ENCODE measurements at places on chromosomes 3 and 15.

DNA sequence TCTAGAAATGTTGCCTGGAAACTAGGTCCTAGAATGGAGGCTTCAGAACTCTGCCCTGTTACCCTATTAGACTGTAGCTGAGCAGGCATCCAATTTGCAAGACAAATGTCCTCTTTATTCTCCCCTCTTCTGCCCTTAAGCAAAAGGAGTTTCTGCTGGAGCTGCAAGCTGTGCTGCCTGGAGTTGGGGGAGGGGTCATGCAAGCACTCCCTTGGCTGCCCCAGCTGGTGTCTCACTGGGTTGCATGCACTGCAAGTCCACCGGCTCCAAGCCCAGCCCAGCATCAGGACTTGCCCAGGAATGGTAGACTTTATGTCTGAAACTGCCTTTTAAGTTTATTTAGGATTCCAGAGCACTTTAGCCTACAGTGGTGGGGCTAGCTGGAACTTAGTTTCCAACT is 15.7 kb upstream of the RBP2 start:
- no peak for DNase-seq

DNA sequence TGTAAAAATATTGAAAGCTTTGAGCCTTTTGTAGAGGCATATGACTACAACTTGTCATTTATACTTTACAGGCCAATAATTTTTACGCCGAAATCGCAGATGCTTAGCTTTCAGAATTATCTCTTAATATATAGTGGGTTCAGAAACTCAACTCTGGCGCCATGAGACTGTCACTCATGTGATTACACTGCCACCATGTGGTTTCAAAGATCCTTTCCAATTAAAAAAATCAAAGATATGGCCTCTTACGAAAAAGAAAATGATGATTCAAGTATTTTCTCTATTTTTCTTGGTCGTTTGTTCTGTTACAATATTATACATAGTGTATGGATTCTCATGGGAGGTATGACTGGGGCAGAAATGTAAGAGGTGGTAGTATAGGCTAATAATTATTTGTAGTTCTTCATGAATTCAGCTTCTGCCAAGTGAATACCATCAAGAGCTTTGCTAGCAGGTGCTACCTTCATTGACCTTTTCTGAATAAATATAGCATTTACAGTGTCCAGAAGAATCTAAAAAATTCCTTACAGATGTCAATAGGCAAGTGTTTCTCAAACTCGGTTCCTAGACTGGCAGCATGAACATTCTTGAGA is 751.7 kb upstream of the GOLIM4 start:
- DNase-seq, result no peak

GRCh38 chr3:119657887-119658702 is 2.3 kb downstream of the POPDC2 start:
- DNase-seq, result no peak

DNA sequence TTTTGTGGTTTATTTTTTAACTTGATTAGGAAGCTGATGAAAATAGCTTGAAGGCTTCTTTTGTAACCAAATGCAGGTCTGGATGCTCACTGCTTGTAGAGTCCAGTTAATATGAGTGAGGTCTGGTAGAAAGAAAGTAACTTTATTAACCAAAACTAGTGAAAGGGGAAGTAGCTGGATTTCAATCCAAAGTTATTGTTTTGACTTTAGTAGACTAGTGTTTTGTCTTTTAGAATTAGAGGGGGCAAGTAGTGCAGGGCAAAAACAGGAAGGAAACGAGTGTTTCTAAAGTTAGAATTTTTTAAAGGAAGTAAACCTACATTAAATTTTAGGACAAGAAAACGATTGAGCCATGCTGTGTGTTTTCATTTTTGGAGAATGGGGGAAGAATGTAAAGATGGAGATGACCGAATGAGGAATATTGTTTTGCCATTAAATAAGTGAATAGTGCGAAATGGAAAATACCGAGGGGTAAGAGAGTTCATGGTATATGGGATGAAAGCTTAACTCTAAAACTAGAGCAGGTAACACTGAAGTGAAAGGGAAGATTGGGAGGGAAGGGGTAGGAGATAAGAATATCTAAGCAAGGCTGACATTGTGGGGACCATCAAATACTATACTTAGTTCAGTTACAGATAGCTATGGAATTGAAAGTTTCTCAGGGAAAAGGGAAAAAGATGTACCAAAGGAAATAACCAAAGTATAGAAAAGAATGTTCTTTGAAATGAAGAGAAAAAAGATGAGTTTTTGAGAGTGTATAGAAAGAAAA is 40.0 kb downstream of the USP3 start:
- DNase-seq, result peak; percentile 94

DNA sequence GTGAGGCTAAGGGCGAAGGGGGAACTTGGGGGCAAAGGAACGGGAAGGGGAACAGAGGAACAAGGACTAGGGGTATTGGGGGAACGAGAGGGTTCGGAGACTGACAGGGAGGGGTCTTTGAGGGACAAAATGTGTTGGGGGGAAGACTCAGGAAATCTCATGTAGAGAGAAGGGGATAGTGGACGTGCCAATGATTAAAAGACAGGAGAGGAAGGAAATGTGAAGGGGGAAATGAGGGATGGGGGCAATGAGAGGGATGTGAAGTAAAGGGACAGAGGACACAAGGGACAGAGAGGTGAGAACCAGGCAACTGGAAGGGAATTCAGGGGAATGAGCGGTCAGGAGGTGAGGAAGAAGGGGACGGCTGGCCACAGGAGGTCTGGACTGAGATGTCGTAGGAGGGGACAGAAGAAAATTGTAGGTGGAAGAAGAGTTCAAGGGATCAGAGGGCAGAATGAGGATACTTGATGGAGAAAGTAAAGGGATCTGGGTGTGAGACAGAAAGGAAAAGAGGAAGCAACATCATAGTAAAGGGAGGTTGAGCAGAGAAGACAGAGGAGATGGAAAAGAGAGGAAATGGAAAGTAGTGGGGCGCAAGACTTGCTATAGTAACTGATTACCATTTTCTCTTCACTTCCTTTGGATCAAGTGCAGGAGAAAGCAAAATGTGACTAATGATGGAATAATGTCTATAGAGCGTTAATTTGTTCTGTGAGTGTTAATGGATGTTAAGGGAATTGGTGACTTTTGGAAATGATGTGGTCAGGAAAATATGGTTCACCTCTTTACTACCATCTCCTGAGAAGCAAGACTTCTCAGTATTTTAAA is 749 bp downstream of the RAB8B start:
- no peak for DNase-seq

GRCh38 chr3:36362216-36362615 is 18.1 kb upstream of the STAC start:
- DNase-seq, result no peak

GRCh38 chr3:86251781-86252180 is 739.2 kb downstream of the VGLL3 start:
- no peak for DNase-seq

DNA sequence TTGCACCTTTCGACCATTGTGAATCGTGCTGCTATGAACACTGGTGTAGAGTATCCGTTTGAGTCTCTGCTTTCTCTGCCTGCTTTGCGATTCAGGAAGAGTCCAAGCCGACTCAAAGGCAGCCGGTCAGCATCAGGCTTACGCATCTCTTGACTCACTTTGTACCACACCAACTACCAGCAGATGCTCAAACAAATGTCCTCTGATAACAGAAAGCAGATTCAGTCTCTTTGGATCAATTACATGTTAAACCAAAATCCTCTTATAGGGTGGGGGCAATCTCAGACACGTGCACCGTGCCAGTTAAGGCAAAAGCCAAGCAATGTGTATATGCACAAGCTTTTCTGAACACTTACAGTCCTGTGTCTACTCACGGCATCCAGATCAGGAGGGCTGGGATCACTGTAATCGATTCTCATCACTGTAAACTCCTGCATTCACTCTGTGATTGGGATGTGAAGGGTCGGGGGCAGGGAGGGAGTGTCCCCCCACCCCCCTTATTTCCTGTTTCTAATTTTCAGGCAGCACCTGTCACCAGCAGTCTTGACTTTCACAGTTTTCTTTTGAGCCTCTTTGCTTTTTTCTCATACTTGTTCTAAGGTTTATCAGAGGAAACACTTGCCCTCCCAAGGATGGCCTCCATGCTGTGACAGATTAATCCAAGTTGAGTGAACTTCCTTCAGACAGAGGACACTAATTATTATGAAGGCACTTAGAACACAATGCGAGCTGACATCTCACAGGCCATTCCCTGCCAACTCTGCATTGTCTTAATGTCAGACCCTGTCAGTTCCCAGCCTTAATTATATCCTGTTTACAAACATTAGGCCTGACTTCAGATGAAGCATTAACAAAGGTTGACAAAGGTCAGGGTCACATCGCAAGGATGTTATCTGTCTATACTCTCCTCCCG is 153.5 kb downstream of the MECOM start:
- no peak for DNase-seq

DNA sequence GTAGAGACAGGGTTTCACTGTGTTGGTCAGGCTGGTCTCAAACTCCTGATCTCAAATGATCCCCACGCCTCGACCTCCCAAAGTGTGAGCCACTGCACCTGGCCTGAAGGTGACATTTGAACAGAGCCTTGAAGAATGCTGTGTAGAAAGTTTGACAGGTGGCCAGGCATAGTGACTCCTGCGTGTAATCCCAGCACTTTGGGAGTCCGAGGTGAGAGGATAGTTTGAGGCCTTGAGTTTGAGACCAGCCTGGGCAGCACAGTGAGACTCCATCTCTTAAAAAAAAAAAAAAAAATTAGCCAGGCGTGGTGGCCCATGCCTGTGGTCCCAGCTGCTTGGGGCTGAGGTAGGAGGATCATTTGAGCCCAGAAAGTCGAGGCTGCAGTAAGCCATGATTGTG is 1.5 kb downstream of the IQGAP1 start:
- DNase-seq, result no peak

DNA sequence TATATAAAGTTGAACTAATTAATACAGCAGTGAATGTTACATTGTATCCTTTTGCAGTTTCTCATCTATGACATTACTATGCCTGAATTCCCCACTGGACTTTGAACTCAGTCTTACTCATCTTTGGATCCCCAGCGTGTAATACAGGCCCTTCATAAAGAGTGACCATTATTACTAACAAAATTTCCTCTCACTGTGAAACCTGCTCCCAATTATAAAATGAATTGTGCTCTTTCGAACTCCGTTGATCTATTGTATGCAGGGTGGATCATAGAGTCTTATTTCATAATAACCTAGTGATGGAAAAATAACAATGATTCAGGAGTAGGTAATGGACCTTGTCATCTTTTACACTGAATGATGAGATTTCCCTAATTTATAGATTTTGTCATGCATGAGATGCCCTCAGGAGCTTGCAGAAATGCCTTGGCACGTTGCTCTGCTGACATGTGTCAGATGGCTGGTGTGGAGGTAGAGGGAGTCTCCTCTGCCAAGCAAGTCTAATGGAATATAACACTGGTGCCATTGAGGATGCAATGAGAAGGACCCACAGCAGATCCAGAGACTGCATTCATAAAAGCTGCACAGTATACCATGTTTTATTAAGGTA is 25.5 kb downstream of the B3GNT5 start:
- no peak for DNase-seq

- no peak for DNase-seq
Measured at GRCh38 chr3:47024932-47025331, 45.5 kb downstream of the NBEAL2 start.

GRCh38 chr3:185488465-185488864 is 10.4 kb downstream of the TMEM41A start:
- no peak for DNase-seq

- no peak for DNase-seq
Measured at GRCh38 chr3:111715911-111716523, 120.9 kb upstream of the ZBED2 start.

- DNase-seq, result no peak
Measured at GRCh38 chr15:48577469-48577868, 68.0 kb downstream of the FBN1 start.

DNA sequence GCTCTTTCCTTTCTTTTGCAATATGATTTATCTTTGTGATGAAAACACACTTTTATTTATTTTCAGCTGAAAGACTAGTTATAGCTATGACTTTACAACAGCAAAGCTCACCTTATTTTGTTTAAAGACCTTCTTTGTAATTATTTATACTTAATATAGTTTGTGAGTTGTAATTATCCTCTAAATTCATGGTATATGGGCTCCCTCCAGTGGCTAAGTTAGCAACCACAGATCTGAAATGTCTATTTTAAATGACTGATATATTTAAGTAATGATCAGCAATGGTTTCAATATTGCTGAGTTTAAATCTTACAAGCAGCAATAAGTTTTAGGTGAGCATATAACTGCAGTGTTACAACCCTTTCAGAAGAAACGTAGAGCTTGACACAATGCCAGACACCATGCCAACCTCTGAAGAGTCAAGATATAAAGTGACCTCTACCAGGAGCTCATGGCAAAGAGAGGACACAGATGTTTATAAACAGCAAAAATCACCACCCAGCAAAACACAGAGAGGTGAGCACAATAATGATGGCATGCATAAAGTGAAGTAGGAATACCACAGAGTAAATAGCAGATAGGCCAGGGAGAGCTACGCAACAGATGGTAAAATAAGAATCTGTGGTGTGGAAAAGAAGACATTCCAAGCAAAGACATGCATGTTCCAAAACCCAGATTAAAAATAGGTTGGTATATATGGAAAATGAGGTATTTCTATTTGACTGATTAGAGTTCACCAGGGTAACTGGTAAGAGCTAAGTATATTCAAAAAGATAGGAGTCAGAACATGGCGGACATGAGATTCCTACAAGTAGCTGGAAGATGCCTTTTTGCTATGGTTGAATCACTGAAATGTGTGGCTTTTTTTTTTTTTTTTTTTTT is 143.7 kb upstream of the ZNF385D start:
- no peak for DNase-seq

DNA sequence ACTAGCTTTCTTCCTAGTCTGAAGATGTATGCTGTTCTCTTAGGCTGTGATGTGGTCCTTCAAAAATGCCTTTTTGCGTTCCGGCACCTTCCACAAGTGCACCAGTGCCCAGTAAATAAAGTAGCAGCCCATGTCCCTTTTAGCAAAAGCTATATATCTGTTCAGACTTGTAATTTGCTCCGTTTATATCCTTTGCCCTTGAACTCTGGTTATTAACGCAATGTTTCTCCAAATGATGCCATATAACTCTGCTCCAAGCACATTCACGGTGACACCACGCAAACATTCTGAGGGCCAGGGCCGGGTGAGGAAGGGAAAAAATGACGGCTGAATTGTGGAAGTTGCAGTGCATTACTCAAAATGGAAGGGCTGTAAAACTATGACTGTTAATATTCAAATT is 1001.1 kb upstream of the NR2F2 start:
- DNase-seq, result no peak
